ENCODE measurements at places on chromosomes 5 and 9. TPM values are rescaled to one million over a fixed set of nuclear protein-coding genes. Genes with fewer than 3 reads are reported as not detected.

Gene SOHLH1
- not detected for total RNA-seq

DNA sequence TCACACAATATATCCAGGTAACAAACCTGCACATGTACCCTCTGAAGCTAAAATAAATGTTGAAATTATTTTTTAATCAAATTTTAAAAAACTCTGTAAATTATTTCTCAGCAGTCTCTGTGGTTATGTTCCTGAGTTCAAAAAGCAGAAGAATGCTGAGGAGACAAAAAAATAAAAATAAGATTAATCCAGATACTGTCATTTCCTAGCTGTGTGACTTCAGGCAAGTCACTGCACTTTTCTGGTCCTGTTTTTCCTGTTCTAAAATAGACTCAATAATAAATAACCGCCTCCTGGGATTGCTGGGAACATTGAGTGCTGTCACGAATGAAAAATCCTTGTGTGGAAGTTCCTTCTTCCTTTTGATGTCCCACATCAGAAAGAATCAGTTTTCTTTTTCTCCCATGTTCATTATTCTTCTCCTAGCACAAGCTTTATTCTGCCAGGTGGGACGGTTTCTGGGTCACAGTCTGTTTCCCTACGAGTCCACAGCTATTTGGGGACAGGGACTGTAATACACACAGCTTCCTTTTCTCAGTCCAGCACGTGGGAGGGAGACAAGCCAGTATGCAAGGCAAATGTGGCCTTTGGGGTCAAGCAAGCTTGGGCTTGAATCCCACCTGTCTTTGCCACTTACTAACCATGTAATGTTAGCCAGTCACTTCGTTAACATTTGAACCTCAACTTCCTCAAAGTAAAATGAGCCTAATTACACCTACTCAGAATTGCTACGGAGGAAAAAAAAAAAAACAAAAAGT, 156.9 kb downstream of the TRIM32 start:
- peak; percentile 19 for DNase-seq

DNA sequence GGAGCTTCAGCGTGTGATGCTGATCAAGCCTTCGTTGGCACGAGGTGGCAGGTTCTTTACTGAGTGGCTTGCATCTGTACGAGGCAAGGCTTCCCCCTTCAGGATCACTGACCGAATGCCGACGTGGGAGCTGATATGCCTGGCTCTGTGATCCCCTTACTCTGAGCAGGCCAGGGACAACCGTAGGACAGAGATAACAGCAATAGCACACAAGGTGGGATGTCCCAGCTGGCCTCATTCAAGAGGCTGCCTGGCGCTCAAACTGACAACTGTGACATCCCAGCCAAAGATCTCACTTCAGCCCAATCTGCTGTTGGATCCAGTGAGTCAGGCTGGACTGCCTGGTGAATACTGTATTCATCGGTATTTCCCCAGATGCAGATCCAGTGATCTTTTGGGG, 199.4 kb upstream of the PANK3 start:
- no peak for DNase-seq

Gene SOX30
- 0.43 TPM for total RNA-seq

Gene PCDHB13
- 3.3 TPM for total RNA-seq

All from lung (tissue), 17 donors.